SK-N-SH (cell line): ENCODE measurements at places on chromosomes 3 and 15. TPM values are rescaled to one million over a fixed set of nuclear protein-coding genes. Genes with fewer than 3 reads are reported as not detected.

DNA sequence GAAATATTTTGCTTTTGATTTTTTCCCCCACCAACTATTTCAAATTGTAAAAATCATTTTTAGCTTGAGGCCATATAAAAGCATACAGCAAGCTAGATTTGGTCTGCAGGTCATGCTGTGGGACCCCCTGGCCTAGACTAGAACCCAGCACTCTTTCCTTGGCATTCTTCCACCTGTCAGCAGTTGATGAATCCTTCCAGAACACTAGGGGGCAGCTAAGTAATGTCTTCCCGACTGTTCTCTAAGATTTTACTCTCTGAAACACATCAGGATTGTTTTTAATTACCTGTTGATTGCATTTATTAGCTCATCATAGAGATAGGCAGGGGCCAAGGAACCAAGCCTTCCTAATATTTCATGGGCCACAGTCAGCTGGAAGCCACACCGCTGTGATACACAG, 174.5 kb downstream of the CACNA1D start:
- no peaks in the 10 kb centered on the region for H3K36me3 ChIP-seq
- H3K4me1 ChIP-seq = peaks cover 40% of the 10 kb centered on the region
- DNase-seq = no peak

CKMT1B gene
- polyA plus RNA-seq = 1.8 and 3.1 TPM in 2 replicates

CD80 gene
- polyA plus RNA-seq = not detected in 2 replicates

DNA sequence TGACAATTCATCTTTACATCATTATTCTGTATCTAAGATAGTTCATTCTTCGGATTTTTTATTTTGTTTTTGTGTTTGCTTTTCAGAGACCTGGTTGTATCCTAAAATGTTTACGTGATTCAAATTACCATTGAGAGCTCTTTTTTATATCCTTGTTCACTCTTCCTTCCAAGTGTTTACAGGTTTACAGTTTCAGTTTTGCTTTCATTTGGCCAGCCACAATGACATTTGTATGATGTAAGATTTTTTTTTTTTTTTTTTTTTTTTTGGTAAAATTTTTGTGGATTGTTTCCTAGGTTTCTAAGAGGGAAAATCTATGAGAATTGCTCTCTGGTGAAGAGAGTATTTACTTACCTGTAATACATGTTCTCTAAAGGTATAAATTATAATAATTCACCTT, 55.0 kb downstream of the SETD5 start:
- no peaks in the 10 kb centered on the region for H3K4me1 ChIP-seq
- H3K4me3 ChIP-seq = no peak overlapping the region

CYP8B1 gene
- polyA plus RNA-seq = not detected in 2 replicates

DNA sequence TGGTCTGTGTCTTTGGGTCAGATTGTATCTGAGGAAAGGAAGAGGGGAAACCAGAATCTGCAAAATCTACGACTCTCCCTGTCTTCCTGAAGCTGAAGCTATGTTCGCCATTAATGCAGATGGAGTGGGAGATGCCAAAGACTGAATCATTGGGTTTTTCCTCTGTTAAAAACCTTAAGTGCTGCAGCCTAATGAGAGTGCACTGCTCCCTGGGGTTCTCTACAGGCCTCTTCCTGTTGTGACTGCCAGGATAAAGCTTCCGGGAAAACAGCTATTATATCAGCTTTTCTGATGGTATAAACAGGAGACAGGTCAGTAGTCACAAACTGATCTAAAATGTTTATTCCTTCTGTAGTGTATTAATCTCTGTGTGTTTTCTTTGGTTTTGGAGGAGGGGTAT, 24.0 kb downstream of the RMDN3 start:
- no peak overlapping the region for H3K27ac ChIP-seq
- no peaks in the 10 kb centered on the region for H3K27me3 ChIP-seq
- no peaks in the 10 kb centered on the region; the same call in 1 of the 2 replicates for H3K4me1 ChIP-seq
- H3K36me3 ChIP-seq = peaks cover 30% of the 10 kb centered on the region
- H3K4me3 ChIP-seq = no peak overlapping the region

DNA sequence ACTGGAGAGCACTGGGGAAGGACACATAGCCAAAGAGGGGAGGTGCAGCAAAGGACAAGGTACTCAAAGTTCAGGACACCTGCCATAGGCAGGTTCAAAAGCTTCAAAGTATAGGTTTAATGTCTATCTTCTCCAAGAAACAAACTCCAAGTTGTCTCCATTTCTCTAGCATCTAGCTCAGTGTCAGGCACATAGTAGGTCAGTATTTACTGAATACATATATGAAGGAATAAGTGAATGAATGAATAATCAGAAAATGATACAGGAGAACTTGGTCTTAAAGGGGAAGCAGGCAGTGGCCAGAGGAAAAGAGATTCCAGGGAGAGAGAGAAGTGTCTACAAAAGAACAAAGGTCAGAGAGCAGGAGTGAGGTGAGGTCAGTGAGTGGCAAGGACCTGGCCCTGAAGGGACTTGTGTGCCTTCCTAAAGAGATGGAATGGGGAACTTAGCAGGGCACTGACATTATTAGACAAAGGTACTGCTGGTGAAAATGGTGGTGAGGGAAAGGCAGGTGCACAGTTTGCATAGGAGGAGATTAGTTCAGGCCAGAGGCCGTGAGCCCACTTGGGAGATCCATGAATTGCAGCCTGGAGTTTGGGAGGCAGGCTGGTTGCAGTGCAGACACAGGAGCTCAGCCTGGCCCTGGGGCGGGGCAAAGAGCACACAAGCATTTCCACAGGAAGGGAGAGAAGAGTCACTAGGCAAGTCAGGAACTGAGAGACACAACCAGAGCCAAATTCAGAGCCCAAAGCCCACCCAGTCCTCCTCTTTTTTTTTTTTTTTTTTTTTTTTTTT, 21.4 kb downstream of the TBC1D2B start:
- peaks cover 36% of the 10 kb centered on the region for H3K4me1 ChIP-seq
- H3K4me3 ChIP-seq = no peak overlapping the region
- no peak for DNase-seq
- H3K36me3 ChIP-seq = peaks cover 15% of the 10 kb centered on the region
- peak overlapping the region; percentile 78 for H3K27ac ChIP-seq

- no peaks in the 10 kb centered on the region for H3K36me3 ChIP-seq
- DNase-seq = no peak
- no peaks in the 10 kb centered on the region for H3K4me1 ChIP-seq
- no peak overlapping the region for H3K4me3 ChIP-seq
- no peak overlapping the region for H3K27ac ChIP-seq
- no peaks in the 10 kb centered on the region for H3K27me3 ChIP-seq
Observed at GRCh38 chr3:50862221-50862620, 187.5 kb downstream of the DOCK3 start.

GRCh38 chr3:15934389-15935195, 136.8 kb upstream of the ANKRD28 start:
- DNase-seq = no peak
- no peaks in the 10 kb centered on the region for H3K36me3 ChIP-seq
- H3K4me1 ChIP-seq = no peaks in the 10 kb centered on the region
- H3K27ac ChIP-seq = no peak overlapping the region
- H3K4me3 ChIP-seq = no peak overlapping the region

GRCh38 chr15:67968966-67969365, 85.1 kb upstream of the PIAS1 start:
- no peak overlapping the region for H3K27ac ChIP-seq
- H3K4me3 ChIP-seq = no peak overlapping the region
- no peaks in the 10 kb centered on the region; the same call in 1 of the 2 replicates for H3K27me3 ChIP-seq
- DNase-seq = no peak
- peaks cover 13% of the 10 kb centered on the region; the same call in 1 of the 2 replicates for H3K4me1 ChIP-seq
- no peaks in the 10 kb centered on the region for H3K36me3 ChIP-seq

GRCh38 chr3:84573962-84574361, 384.8 kb upstream of the CADM2 start:
- H3K27me3 ChIP-seq = no peaks in the 10 kb centered on the region
- H3K4me1 ChIP-seq = no peaks in the 10 kb centered on the region
- no peak overlapping the region for H3K4me3 ChIP-seq
- DNase-seq = no peak
- no peak overlapping the region for H3K27ac ChIP-seq

DNA sequence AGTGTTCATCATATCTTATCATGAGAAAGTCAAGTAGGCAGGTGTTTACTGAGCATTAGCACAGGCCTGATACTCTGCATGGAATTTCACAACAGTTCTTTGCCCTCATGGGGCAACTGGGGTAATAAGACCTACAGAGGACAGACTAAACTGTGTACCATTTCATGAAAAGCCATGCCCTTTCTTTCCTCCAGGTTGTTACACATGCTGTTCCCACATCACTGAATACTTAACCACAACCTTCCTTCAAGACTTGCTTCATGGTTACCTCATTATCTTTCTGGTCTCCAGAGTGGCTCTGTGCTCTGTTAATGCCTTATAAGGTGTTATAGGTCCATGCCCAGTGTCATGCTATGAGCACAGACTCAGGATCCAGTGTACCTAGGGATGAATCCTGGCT, 28.2 kb upstream of the RSL24D1 start:
- H3K4me1 ChIP-seq = no peaks in the 10 kb centered on the region
- H3K27me3 ChIP-seq = no peaks in the 10 kb centered on the region
- H3K36me3 ChIP-seq = no peaks in the 10 kb centered on the region
- no peak for DNase-seq
- H3K4me3 ChIP-seq = no peak overlapping the region

GRCh38 chr15:36359286-36359685, 220.1 kb upstream of the CDIN1 start:
- H3K27ac ChIP-seq = no peak overlapping the region; the same call in 1 of the 2 replicates
- H3K4me1 ChIP-seq = peaks cover 39% of the 10 kb centered on the region
- H3K4me3 ChIP-seq = no peak overlapping the region
- H3K27me3 ChIP-seq = no peaks in the 10 kb centered on the region

DNA sequence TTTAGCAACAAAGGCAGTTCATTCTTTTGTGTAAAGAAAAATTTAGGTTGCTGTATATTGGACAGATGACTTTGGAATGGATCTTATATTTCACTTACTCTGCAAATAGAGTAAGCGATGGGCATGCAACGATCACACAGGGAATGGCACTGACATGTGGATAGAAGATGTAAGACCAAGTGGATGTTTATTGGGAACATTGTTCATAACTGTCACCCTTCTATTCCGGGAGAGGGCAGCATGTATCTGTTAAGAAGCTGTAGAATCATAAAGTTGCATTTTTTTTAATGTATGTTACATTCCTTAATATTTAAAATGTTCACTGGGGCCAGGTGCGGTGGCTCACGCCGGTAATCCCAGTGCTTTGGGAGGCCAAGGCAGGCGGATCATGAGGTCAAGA, 41.2 kb downstream of the HPS3 start:
- no peaks in the 10 kb centered on the region for H3K4me1 ChIP-seq
- peaks cover 67% of the 10 kb centered on the region for H3K36me3 ChIP-seq
- H3K27me3 ChIP-seq = no peaks in the 10 kb centered on the region
- H3K4me3 ChIP-seq = no peak overlapping the region

DNA sequence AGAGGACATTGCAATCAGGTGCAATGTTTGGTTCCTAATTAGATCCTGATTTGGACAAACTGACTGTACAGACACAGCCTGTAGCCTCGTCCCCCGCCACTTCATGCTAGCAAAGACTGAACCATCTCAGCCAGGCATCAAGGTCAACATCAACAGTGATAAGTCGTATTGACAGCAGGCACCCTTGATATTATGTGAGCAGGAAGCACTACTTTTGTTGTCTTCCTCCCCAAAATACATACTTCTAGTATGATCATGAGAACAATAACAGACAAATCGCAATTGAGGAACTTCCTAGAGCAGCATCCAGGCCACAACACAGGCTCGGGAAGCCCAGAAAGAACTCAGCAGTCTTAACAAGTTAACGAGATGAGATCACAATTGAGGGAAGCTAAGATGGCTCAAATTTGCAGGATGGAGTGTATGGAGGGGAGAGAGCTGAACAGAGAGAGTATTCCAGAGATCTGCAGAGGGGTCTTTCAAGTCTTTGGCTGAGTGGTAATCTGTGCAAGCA, 20.4 kb downstream of the TGM5 start:
- no peaks in the 10 kb centered on the region; the same call in 1 of the 2 replicates for H3K27me3 ChIP-seq
- H3K4me1 ChIP-seq = no peaks in the 10 kb centered on the region
- H3K36me3 ChIP-seq = no peaks in the 10 kb centered on the region
- no peak overlapping the region for H3K4me3 ChIP-seq

DNA sequence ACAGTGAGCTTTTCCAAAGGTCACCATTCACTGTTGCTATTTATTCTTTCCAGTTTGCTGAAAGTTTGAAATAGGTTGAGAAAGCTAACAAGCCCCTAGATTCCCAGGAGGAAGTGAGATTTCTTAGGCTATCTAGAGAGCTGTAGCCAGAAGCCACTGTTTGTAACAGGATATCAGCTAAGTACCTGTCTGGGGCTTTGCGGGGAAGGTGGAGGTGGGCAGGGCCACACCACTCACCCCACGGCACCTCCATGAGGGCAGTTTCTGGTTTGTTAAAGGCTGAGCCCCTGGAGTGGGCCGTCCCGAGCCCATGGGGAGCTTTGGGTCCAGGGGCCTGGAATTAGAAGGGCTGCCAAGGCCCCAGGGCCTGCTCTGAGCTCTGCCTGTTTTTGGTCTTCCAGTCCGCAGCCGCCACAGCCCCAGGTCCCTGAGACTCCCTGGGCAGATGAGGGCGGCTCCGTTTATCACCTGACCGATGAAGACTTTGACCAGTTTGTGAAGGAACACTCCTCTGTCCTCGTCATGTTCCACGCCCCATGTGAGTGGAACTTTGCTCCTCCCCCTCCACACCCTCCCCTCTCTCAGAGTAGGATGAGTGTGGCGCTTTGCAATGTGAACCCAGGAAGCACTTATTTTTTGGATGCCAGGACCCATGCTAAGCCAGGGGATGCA, 63.4 kb downstream of the PDIA5 start:
- H3K4me1 ChIP-seq = peaks cover 7% of the 10 kb centered on the region; the same call in 1 of the 2 replicates
- H3K36me3 ChIP-seq = peaks cover 32% of the 10 kb centered on the region
- no peak for DNase-seq
- no peak overlapping the region for H3K27ac ChIP-seq

- H3K27me3 ChIP-seq = no peaks in the 10 kb centered on the region
- DNase-seq = no peak
- H3K4me1 ChIP-seq = no peaks in the 10 kb centered on the region
- no peaks in the 10 kb centered on the region for H3K36me3 ChIP-seq
- no peak overlapping the region for H3K27ac ChIP-seq
- no peak overlapping the region for H3K4me3 ChIP-seq
Observed at GRCh38 chr15:29935296-29936004, 113.2 kb upstream of the TJP1 start.

USP19 gene
- polyA plus RNA-seq = 75.6 and 80.5 TPM in 2 replicates

GRCh38 chr3:42031808-42032480, 59.2 kb upstream of the TRAK1 start:
- no peaks in the 10 kb centered on the region for H3K36me3 ChIP-seq
- DNase-seq = no peak
- H3K27me3 ChIP-seq = no peaks in the 10 kb centered on the region
- peaks cover 27% of the 10 kb centered on the region; the same call in 1 of the 2 replicates for H3K4me1 ChIP-seq

DNA sequence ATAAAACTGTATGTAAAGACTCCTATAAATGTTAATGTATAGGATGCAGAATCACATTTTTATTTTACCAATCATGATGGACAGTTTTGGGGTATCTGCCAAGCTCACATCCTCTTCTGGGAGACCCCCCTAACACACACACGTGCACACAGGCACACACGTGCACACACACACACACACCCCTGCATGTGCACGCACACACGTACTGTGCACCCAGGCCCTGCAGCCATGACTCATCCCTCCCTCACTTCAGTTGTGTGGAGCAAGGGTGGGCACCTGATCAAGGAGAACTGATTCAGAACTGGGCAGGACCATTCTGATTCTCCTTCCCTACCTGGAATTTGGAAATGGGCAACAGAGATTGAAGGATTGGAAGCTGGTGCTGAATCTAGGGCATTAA, 16.0 kb upstream of the MINDY4B start:
- H3K4me3 ChIP-seq = no peak overlapping the region
- H3K4me1 ChIP-seq = no peaks in the 10 kb centered on the region; the same call in 1 of the 2 replicates
- H3K36me3 ChIP-seq = no peaks in the 10 kb centered on the region
- H3K27ac ChIP-seq = no peak overlapping the region
